ENCODE measurements at places on chromosomes 13 and 19. TPM values are rescaled to one million over a fixed set of nuclear protein-coding genes. Genes with fewer than 3 reads are reported as not detected.

DNA sequence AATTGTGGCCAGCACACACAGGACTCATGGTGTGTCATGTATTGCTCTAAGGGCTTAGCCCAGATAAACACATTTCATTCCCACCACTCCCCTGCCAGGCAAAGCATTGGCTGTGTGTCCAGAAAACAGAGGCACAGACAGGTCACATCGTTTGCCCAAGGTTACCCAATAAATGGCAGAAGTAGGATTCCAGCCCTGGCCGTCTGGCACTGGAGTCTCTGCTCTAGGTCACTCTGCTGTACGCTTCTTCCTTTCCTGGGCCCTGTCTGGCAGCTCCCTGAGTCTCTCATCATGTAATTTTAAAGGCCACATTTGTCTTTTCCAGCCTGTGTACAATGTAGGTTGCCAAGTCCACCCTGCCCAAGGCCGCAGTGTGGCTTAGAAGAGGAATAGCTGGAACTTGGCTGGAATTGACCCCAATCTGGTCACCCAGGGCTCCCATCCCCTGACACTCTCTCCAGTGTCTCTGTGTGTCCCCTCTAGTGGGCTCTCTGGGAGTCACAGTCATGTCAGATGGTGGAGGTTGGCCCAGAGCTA, 264.5 kb upstream of the TSHZ3 start:
- no peak overlapping the region for H3K4me3 ChIP-seq
- no peak overlapping the region for H3K27ac ChIP-seq
- H3K27me3 ChIP-seq, result no peaks in the 10 kb centered on the region

Gene ZIM2
- 4.6 TPM for total RNA-seq

DNA sequence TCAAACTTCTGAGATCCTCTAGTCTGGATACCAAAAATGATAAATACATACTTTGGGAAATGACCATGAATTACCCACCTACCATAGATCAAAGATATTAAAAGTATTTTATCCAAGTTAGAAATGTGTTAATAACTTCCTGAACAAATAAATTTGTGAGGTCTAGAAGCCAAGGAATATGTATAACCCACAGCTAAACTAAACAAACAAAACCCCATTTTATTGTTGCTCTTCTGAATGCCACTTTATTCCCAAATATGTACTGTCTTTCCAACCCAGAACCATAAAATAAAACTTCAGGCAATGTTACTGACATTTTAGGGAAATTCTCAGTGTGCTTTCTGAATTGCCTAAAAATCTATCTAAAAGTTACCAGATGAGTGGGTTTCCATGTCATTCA, 35.1 kb downstream of the UBL3 start:
- no peak overlapping the region for H3K4me3 ChIP-seq
- no peak overlapping the region for H3K27ac ChIP-seq
- H3K36me3 ChIP-seq, result no peaks in the 10 kb centered on the region
- H3K4me1 ChIP-seq, result peaks cover 12% of the 10 kb centered on the region
- no peaks in the 10 kb centered on the region for H3K27me3 ChIP-seq

GRCh38 chr13:43389983-43390382, 366.6 kb downstream of the DNAJC15 start:
- no peak for DNase-seq
- no peaks in the 10 kb centered on the region for H3K27me3 ChIP-seq
- H3K36me3 ChIP-seq, result no peaks in the 10 kb centered on the region
- H3K4me1 ChIP-seq, result no peaks in the 10 kb centered on the region

Gene RINL
- 7.4 TPM for total RNA-seq

DNA sequence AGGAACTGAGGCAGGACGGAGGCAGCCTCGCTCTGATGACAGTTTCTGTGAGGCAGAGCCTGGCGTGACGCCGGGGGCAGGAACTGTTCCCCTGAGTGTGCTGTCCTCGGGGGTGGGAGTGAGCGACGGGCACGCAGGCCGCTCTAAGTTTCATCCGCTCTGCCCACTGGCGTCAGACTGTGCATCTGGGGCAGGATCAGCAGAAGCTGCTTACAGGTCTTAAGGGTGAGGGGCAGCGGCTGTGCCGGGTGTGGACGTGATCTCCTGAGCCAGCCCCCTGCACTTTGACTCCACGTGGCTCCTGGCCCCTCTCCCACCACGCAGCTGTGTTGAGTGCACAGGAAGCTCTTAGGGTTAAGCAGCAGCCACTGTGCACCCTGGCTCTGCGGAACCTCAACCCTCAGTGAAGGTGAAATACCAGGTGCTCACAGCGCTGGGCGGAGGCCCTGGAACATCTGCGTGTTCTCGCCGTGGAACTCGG, 1.5 kb downstream of the GRK1 start:
- H3K27ac ChIP-seq, result no peak overlapping the region
- H3K27me3 ChIP-seq, result no peaks in the 10 kb centered on the region
- no peaks in the 10 kb centered on the region for H3K4me1 ChIP-seq
- H3K4me3 ChIP-seq, result no peak overlapping the region
- no peaks in the 10 kb centered on the region for H3K36me3 ChIP-seq

Gene CEACAM21
- total RNA-seq, result 4.3 TPM
